ENCODE measurements at places on chromosomes 7 and 10.

GRCh38 chr10:36185097-36185496, 543.0 kb upstream of the FZD8 start:
- DNase-seq = no peak

GRCh38 chr7:131649003-131649541, 92.6 kb upstream of the PODXL start:
- DNase-seq = no peak

GRCh38 chr10:130078120-130078519, 32.5 kb downstream of the C10orf143 start:
- no peak for DNase-seq

DNA sequence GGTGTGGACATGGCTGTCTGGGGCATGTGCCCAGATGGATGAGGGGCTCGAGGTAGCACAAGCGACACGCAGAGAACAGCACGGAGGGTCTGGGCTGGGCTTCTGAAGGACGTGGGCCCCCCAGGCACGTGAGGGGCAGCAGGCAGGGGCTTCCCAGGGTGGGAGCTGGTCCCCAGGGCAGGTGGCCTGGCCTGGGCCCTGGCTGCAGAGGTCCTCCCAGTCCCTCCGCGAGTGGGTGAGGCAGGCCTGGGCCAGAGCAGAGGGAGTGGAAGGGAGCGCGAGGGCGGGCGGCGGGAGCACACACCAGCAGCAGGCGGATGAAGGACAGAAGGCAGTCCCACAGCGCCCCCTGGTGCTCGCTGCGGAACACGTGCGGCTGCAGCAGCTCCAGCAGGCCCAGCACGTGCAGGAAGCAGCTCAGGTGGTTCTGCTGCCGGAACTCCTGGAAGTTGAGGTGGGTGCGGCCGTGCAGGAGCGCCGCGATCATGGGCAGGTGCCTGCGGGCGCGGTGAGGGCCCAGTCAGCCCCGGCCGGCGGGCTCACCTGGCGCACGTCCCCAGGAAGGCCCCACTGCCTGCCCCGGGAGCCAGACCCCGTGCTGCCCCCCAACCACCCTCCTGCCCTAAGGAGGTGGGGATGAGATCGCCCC, 14.7 kb upstream of the MICALL2 start:
- DNase-seq = peak; percentile 58

- no peak for DNase-seq
Observed at GRCh38 chr10:30014511-30014910, 44.9 kb downstream of the JCAD start.

GRCh38 chr7:151123158-151123821, 37.0 kb downstream of the AGAP3 start:
- DNase-seq = no peak

- no peak for DNase-seq
Observed at GRCh38 chr10:2963889-2964631, 103.3 kb upstream of the PFKP start.

GRCh38 chr10:73910401-73910763, 550 bp upstream of the PLAU start:
- DNase-seq = no peak

- DNase-seq = no peak
Observed at GRCh38 chr7:41892356-41893100, 189.6 kb upstream of the INHBA start.

GRCh38 chr7:74355091-74355490, 65.9 kb downstream of the CLIP2 start:
- DNase-seq = peak; percentile 7

DNA sequence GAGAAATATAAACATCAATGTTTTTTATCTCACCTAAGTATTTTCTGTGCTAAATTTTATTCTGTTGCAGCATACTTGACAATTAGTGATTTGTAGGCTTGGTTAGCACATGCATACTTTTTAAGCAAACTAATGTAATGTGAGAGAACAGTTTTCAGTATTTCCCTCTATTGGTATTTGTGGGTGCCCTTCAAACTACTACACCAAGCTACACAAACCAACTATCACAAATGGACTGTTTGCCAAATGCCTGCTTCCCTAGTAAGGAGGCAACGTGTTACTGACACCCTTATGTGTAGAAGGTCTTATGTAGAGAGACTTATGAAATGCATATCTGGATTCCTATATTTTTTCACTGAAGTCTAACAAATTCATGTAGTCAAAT, 98.4 kb upstream of the FZD1 start:
- no peak for DNase-seq

DNA sequence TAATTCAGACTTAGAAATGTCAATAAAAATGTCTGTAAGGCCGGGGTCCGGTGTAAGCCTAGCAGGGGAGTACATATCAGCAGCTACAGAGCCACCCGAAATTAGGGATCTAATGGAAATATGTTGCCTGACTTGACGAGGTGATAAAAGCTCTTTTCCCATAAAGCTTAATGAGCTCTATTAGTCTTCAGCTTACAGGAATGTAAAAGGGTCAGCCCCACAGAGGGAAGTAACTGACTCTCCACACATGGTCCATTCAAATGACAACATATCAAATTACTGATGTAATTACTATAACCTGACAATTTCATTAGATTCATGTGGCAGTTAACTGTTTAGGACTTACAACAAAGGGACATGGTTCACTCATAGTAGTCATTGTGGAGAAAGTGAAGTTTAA, 62.3 kb downstream of the ATE1 start:
- DNase-seq = no peak

DNA sequence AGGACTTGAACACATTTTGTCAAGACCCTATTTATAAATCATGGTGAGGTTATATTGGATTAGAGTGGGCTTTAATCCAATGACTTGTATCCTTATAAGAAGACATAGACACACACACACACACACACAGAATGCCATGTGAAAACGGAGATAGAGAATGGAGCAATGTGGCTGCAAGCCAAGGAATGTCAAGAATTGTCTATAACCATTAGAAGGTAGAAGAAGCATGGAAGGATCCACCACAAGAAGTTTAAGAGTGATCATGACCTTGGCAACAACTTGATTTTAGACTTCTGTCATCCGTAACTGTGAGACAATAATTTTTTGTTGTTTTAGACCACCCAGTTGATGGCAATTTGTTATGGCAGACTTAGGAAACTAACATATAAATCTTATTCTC, 514.2 kb downstream of the TFEC start:
- no peak for DNase-seq

DNA sequence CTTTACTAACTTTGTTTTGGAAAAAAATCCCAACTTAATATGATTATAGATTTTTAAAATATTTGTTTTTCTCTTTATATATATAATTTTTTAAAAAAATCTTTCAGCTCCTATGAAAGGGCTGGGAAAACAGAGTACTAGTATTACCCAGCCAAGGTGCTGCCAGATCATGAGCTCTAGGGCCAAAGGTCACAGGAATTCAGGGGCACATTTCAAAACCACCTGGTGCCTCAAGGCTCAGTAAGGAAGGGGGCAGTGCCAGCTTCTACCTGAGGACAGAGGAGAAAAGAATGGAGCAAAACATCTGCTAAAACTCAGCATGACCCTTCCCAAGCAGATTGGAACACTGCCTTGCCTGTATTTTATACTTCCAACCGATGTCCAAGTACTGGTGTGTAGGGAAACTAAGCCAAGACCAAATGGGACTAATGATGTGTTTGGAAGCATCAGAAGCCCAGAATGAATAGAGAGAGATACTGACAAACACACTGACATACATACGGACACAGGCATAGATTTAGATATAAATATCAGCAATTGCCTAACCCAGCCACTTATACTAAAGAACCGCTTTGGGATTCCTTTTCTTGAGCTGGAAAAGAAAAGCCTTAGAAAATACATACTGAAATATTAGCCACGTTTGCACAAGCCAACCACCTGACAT, 667.3 kb downstream of the PARD3 start:
- DNase-seq = no peak

DNA sequence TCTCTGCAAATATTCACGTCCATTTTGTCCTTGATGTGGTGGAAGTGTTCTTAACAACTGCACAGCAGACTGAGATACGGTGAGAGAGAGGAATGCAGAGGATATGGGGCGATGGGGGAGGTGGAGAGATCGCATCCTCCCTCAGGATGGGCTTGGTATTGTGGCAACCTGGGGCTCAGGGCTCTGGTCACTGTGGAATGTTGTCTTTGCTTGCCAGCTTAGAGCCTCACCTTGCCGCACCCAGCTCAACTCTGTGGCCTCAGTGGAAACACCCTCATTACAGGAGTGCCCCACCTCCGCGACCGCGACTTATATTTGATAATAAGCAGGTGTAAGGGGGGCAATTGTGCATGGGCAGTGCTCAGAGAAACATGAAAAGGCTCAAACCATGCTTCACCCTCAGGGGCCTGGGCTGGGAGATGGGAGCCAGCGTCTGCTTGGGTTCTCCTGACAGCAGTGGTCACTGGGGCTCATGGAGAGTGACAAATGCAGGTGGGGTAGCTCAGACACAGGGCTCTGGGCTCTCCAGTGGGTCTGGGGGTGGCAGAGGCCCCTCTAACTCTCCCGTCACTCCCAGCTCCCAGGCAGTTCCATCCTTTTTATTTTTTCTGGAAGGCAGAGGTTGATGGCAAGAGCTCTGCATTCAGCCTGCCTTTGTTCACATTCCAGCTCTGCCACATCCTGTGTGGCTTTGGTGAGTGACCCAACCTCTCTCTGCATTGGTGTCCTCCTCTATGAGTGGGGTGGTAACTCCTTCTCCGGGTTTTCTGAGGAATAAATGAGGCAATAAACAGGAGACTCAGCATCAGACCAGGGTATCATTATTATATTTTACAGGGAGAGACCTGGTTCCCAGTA, 43.1 kb upstream of the EMX2 start:
- DNase-seq = no peak

GRCh38 chr7:47783456-47784223, 164.6 kb downstream of the PKD1L1 start:
- DNase-seq = peak; percentile 75

DNA sequence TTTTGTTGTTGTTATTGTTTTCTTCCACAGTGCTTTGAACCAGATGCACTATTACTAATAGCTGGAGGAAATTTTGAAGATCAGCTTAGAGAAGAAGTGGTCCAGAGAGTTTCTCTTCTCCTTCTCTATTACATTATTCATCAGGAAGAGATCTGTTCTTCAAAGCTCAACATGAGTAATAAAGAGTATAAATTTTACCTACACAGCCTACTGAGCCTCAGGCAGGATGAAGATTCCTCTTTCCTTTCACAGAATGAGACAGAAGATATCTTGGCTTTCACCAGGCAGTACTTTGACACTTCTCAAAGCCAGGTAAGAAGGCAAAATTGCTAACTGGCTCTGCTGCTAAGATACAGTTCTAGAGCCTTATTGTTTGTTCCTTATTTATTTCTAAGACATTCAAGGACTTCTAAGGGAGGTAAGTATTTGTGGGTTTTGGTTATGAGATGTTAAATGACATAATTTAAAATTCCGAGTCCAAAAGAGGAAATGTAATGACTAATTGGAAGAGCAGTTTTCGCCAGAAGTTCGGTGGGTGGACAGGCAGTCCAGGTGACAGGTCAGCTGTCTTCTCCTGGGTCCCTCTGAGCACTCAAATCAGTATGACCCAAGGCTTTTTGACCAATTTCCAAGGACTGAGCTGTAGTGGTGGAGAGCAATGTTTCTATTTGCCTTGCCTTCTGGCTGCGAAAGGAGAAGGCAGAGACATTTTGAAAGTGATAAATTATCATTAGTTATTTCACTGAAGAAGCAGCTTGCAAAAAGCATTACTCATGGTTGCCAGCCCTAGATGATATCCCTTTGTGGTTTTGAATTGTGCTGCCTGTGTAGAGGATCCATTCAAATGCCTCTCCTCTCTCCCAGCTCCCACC, 10.1 kb downstream of the SLC39A12 start:
- no peak for DNase-seq

GRCh38 chr7:127733986-127734385, 82.0 kb downstream of the SND1 start:
- DNase-seq = no peak

DNA sequence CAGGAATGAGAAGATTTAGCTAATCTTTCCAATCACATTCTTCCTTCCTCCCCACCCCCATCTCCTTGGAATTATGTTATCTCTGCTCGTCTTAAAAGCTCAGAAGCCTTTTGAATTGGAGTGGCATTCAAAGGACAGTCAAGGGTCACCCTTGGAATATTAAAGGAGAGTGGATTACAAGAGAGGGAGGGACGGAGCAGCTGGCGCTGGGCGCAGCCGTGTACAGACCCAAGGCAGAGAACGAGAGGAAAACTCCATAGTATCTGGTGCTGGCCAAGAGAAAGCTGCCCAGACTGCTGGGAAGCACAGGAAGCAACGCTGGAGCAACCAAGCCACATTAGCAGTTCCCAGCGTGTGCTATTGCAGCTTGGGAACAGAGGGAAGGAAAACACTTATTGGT, 95.7 kb downstream of the POU6F2 start:
- DNase-seq = no peak

GRCh38 chr10:13773043-13773442, 186.3 kb downstream of the PRPF18 start:
- no peak for DNase-seq

- no peak for DNase-seq
Observed at GRCh38 chr10:79078367-79079053, 9.7 kb downstream of the ZMIZ1 start.

GRCh38 chr7:32262315-32262714, 192.1 kb upstream of the PDE1C start:
- DNase-seq = no peak

- DNase-seq = no peak
Observed at GRCh38 chr10:111079241-111079760, 2.5 kb downstream of the ADRA2A start.

GRCh38 chr7:76310102-76310957, 7.9 kb downstream of the HSPB1 start:
- DNase-seq = no peak

DNA sequence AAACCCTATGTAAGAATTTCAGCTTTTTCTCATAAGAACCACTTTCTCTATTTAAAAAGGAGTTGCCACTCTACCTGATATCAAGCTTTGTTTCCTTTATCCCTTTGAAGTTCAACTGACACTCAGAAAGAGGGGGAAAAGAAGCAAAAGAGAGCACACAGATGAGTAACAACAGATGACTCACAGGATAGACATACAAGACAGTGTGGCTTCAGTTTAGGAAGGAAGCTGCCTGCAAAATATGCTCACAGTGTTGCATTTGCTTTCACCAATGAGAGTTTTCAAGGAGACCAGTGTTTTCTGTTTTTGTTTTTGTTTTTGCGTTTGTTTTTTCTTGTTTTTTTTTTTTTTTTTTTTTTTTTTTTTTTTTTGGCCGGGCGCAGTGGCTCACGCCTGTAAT, 1181.6 kb downstream of the DNAJB9 start:
- DNase-seq = no peak
